ENCODE measurements at places on chromosomes 11 and 22.

GRCh38 chr11:67286621-67287333 is 2.3 kb upstream of the ANKRD13D start:
- no peak for DNase-seq

DNA sequence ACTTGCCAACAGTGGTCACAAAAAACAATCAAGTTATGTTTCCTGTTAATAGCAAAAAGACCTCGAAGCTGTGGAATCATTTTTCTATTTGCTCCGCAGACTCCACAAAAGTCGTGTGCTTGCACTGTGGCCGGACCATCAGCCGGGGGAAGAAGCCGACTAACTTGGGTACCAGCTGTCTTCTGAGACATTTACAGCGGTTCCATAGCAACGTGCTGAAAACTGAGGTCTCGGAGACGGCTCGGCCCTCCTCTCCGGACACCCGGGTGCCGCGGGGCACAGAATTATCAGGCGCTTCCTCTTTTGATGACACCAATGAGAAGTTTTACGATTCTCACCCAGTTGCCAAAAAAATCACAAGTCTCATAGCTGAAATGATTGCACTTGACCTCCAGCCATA is 31.6 kb downstream of the ZBED4 start:
- DNase-seq: no peak

GRCh38 chr22:36881504-36882245 is 20.9 kb downstream of the NCF4 start:
- no peak for DNase-seq

DNA sequence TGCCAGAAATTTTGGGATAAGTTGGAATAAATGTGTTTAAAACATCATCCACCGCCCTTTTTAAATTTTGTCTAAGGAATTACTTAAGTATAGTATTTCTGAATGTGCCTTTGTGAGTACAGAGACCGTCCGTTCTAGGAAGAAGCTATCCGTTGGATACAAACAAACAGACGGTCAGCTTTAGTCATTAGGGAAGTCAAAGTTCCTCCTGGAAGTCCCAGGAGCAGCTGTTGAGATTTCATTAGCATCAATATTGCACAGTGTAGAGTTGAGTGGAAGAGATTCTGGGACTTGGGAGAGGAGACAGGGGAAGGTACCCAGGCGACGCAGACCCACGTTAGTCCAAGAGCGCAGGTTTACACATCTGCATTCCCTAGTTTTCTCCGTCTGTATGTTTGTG is 15.7 kb upstream of the ADSL start:
- DNase-seq: no peak

GRCh38 chr22:26182723-26183122 is 13.5 kb downstream of the SEZ6L start:
- DNase-seq: no peak

GRCh38 chr11:124174001-124174583 is 9.1 kb upstream of the OR10D3 start:
- DNase-seq: peak; percentile 93

All from adipocyte (in vitro differentiated cells).